Midbrain (tissue), 1 donor: ENCODE measurements at places on chromosomes 6 and 20.

- DNase-seq: no peak
Measured at GRCh38 chr6:97401533-97401932, 118.5 kb upstream of the MMS22L start.

DNA sequence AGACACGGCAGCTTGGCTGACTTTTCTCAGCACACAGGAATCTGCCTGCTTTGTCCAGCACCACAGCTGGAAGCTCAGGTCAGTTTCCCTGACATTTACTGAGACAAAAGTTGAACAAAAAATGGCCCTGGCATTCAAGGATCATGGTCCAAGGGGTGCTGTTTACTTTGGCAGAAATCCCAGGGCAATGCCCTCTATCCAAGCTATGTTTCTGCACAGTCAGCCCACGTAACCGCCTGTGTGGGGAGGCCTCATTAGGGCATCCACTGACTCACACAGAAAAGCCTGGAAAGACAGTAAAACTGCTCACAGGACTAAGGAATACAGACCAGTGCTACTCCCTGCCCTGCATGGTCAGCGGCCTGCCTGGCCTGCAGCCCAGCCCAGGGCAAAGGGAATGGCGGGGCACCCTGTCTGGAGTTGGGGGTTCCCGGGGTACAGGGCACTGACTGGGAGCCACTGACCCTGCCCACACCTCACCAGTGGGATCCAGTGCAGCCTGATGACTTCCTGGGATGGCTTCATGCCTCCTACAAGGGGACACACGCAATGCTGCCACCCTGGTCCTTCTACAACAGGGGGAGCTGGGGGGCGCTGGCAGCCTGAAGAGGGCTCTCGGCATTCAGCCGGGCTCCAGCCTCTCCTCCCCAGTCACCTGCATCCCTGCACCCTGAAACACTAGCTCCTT, 77.1 kb downstream of the NINL start:
- no peak for DNase-seq

GRCh38 chr6:346386-347030, 45.0 kb upstream of the IRF4 start:
- no peak for DNase-seq

- no peak for DNase-seq
Measured at GRCh38 chr20:18532626-18533025, 24.9 kb downstream of the SEC23B start.

DNA sequence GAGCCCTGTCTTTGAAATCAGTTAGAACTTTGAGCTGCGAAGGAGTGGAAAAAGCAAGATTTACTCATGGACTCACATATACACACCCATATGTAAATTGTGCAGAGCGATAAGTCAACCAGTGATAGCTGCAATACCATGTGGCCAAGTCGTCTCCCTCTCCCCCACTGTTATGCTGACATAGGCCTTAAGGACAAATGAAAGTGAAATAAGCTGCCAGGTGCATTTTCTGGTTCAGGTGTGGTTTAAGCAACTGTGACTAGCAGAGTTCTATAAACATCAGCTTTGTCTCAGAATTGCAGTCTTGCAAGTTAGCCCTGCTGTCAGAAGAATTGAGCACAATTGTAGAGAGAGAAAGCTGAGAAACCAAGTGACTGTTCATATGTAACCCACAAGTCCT, 9.6 kb downstream of the FAM83B start:
- no peak for DNase-seq

GRCh38 chr6:19905584-19905983, 68.4 kb downstream of the ID4 start:
- no peak for DNase-seq

DNA sequence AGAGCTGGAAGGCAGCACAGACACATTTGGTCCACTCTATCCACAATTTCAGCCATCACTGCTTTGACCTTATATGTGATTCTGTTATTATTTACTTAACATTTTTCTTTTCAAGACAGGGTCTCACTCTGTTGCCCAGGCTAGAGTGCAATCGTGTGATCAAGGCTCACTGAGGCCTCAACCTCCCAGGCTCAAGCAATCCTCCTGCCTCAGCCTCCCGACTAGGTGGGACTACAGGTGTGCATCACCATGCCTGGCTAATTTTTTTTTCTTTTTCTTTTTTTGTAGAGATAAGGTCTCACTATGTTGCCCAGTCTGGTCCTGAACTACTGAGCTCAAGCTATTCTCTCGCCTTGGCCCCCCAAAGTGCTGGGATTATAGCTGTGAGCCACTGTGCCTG, 40.3 kb downstream of the BCL2L1 start:
- no peak for DNase-seq

GRCh38 chr6:156556811-156557210, 220.4 kb upstream of the ARID1B start:
- no peak for DNase-seq

DNA sequence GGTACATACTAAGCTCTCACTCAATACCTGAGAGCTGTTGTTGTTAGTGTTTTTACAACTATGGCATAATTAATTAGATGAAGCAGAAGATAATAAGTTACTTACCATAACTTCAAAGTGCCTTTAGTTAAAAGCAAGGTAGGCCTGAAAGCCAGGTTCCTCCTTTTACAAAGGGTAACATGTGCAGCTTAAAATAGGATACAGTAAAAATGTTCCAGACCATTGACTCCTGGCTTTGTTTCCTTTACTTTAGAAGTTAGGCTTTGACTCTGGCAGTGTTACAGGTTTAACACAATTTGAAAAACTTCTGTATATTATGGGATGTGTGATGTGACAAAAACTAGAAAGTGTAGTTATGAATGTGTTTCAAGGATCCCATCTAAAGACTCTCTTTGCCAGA, 522.5 kb downstream of the EPM2A start:
- no peak for DNase-seq

GRCh38 chr6:1815827-1816452, 206.2 kb downstream of the FOXC1 start:
- no peak for DNase-seq

DNA sequence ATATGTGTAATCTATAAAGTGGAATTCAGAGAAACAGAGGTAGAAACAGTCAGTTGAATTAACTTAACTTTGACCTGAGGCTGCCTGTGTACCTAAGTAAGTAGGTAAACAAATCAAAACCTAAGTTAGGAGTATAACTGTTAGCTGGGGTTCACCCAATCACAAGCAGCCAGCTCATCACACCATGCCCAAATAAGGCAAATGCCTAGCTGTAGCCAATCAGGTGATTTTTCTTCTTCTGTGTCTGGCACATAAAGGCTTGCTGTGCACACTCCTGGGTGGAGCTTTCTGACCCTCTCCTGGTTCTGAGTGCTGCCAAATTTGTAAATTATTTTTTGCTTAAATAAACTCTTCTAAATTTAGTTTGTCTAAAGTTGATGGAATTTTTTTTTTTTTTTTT, 54.7 kb upstream of the TRIM39 start:
- no peak for DNase-seq

GRCh38 chr20:57667924-57668782, 41.7 kb downstream of the PMEPA1 start:
- DNase-seq: no peak

- no peak for DNase-seq
Measured at GRCh38 chr6:87763901-87764300, 61.9 kb upstream of the AKIRIN2 start.

GRCh38 chr6:81075974-81076373, 676.5 kb downstream of the TENT5A start:
- DNase-seq: no peak

- peak; percentile 33 for DNase-seq
Measured at GRCh38 chr6:128112494-128112893, 211.6 kb upstream of the THEMIS start.

DNA sequence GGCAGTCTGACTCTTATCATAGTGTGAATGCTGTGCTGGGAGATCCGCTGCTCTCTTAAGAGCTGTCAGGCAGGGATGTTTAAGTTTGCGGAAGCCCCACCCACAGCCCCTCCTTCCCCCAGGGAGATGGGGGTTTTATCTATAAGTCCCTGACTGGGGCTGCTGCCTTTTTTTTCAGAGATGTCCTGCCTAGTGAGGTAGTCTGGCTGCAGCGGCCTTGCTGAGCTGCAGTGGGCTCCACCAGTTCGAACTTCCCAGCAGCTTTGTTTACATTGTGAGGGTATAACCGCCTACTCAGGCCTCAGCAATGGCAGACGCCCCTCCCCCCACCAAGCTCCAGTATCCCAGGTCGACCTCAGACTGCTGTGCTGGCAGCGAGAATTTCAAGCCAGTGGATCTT, 75.7 kb upstream of the UST start:
- no peak for DNase-seq

GRCh38 chr20:16777126-16777525, 29.0 kb downstream of the OTOR start:
- no peak for DNase-seq

GRCh38 chr20:1929460-1929859, 34.3 kb downstream of the SIRPA start:
- DNase-seq: no peak

- no peak for DNase-seq
Measured at GRCh38 chr6:141744194-141744925, 388.4 kb upstream of the GJE1 start.

GRCh38 chr6:24933868-24934401, 1.8 kb downstream of the RIPOR2 start:
- no peak for DNase-seq

- peak; percentile 78 for DNase-seq
Measured at GRCh38 chr20:18632196-18632789, 44.4 kb downstream of the DTD1 start.

DNA sequence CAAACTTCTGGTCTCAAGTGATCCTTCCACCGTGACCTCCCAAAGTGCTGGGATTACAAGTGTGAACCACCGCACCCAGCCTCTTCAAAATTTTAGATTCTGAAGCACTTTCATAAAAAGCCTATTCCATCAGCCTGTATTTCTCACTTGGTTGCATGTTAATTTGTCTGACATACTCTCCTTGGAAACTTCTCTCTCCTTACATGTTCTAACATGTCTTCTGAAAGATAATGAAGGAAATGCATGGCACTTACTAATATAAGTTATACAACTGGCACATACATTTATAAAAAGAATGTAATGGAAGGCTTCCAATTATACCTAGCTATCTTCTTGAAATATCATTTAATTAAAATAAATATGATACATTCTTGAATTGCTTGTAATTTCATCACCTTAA, 597.5 kb downstream of the TBC1D32 start:
- no peak for DNase-seq

- no peak for DNase-seq
Measured at GRCh38 chr6:47057830-47058540, 15.9 kb upstream of the ADGRF1 start.

GRCh38 chr20:5065879-5066383, 53.8 kb downstream of the PCNA start:
- DNase-seq: no peak

DNA sequence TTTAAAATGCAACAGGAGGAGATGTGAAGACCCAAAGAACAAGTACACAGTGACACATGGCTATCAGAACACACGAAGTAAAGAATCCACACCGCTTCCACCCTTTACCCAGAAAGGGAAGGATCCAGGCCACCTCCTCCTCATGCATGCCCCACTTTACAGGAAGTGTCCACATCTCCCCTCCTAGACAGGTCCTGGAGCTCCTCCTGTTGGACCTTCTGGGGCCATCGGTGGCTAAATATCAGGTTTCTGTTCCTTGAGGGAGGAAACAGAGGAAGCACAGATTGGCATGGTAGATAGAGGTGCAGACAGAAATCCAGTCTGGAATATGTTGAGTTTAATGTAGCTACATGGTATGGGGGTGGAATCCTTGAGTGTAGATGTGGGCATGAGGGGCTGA, 10.9 kb downstream of the NINL start:
- no peak for DNase-seq

DNA sequence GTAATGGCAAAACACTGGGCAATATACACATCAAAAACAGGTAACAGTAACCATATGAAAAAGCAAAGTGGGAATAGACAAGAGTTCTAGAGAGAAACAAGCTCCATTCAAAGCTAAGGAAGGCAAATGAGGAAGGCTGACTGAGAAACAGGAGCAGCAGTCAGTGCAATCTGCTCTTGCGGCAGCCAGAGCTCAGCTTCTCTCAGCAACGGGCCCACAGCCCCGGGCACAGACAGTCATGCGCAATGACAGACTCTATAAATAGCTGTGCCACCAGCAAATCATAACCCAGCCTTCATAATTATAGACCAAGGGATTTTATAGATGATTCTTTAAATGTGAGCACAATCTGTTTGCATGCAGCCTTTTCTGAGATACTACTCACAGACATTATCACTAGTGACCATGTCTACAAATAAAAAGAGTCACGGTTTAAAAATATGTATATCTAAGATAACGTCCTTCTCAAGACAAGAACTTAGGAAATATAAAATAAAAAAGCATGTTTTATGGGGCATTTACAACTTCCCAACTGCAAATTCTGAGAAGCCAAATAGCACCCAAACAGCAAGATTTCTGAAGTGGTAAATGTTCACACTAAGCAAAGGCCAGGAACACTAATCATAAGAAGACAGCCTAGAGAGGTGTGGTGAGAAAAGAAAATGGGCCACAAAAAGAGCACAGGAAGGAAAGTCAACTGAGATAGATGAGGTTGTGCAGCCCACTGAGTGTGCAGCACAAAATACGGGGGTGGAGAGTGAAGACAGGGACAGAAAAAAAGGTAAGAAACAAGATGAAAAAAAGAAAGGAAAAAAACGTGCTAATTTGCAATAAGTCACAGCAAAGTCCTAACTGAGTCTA, 39.9 kb upstream of the BEND6 start:
- DNase-seq: peak; percentile 66

GRCh38 chr6:43396408-43397149, 27.1 kb upstream of the ZNF318 start:
- no peak for DNase-seq

DNA sequence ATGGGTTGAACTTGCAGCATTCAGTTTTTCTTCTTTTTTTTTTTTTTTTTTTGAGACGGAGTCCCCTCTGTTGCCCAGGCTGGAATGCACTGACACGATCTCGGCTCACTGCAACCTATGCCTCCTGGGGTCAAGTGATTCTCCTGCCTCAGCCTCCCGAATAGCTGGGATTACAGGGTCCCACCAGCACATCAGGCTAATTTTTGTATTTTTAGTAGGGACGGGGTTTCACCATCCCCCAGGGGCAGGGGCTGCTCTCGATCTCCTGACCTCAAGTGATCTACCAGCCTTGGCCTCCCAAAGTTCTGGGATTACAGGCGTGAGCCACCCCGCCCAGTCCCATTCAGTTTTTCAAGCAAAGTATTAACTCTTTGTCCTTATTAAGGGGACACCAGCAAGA, 117.6 kb upstream of the PRSS16 start:
- no peak for DNase-seq

DNA sequence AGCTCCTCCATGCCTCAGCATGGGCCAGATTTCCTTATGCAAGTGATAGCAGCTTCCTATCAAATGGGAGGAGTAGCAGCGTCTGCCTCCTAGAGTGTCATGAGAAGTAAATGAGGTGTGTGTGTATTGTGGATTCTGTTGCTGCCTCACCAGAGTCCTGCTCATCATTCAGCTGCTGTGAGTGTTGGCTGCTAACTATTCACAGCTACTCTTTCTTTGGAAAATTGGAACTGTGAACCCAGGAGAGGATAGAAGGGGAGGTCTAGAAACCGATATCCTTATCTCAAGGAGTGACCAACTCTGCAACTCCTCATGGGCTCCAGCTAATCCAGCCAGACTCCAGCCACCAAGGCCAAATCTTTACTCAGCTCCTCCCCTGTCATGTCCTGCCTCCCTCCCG, 63.3 kb downstream of the TOX2 start:
- DNase-seq: no peak

- DNase-seq: no peak
Measured at GRCh38 chr20:39670988-39671387, 708.8 kb downstream of the DHX35 start.

- no peak for DNase-seq
Measured at GRCh38 chr6:15781333-15781732, 118.5 kb upstream of the DTNBP1 start.
